ENCODE measurements at places on chromosomes 12 and 14.

GRCh38 chr12:82780517-82780916 lies 93.8 kb downstream of the TMTC2 start:
- no peak for DNase-seq

DNA sequence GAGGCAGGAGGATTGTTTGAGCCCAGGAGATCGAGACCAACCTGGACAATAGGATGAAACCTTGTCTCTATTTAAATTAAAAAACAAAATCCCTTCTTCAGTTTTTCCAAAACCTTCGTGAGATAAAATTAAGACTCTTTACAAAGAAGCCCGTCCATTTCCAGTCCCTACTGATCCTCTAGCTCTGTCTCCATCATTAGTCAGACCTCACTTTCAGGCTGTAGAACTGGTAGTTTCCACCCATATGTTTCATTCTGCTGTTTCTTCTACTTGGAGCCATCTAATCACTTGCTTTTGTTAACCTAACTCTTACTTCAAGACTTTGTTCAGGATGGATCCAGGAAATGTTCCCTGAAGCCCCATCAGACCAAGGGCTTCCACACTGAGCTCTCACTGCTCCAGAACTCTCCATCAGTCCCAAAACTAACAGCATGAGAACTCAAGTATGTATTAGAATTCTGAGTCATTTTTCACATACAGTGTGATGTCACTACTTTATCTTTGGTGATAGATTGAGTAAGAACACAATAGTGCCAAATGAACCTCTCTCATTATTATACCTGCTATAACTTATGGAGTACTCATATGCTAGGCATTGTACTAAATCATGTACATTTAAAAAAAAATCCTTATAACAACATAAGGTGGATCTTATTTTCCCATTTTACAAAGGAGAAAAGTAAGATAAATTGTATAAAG lies 90.8 kb downstream of the PRICKLE1 start:
- no peak for DNase-seq

- no peak for DNase-seq
These were observed 2.3 kb downstream of the HMGA2 start for GRCh38 chr12:65826353-65827171.

DNA sequence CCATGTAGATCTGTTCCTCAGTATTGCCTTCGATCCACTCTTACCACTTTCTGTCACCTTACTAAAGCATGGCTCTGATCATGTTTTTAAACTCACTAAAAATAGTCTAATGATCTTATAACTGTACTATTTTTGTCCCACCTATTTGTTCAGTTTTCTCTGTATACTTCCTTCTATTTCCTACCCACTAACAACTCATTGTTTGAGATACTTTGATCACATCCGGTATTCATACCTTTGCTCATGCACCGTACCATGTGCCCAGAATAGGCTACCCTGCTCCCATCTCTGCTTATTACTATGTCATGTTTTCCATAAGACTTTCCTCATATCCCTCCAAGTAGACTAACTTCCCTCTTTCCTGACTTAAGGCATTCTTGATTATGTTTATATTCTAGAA lies 128.6 kb downstream of the MED13L start:
- no peak for DNase-seq

- no peak for DNase-seq
These were observed 41.5 kb upstream of the DAAM1 start for GRCh38 chr14:59147007-59147406.

GRCh38 chr12:119486599-119487154 lies 106.9 kb upstream of the TMEM233 start:
- no peak for DNase-seq

- DNase-seq = no peak
These were observed 44.7 kb downstream of the CCDC88C start for GRCh38 chr14:91372671-91373495.

DNA sequence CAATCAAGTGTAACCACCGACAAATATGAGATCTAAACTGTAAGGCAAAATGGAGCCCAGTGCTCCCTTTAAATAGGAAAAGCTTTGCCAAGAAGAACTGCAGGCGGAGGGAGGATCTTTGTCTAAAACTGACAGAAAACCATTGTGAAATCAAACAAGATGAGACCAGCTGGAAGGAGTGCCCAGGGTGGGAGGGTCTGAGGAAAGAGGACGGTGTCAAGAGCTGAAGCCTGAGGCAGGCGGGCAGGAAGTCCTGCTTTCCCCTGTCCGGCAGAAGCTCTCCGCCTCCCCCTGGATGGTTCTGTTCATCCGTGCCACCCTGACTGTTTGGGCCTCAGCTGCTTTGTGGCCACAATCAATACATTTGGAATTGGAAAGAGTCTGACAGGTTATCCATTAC lies 37.5 kb downstream of the CDC42BPB start:
- no peak for DNase-seq

GRCh38 chr14:105374389-105374788 lies 23.9 kb upstream of the TEX22 start:
- no peak for DNase-seq

- no peak for DNase-seq
These were observed 114.4 kb downstream of the LMNTD1 start for GRCh38 chr12:25438638-25439037.

GRCh38 chr14:100488057-100488456 lies 99.2 kb downstream of the BEGAIN start:
- no peak for DNase-seq

GRCh38 chr14:99141236-99141635 lies 130.8 kb downstream of the BCL11B start:
- DNase-seq = no peak

GRCh38 chr14:68806526-68807147 lies 13.8 kb upstream of the ZFP36L1 start:
- no peak for DNase-seq

DNA sequence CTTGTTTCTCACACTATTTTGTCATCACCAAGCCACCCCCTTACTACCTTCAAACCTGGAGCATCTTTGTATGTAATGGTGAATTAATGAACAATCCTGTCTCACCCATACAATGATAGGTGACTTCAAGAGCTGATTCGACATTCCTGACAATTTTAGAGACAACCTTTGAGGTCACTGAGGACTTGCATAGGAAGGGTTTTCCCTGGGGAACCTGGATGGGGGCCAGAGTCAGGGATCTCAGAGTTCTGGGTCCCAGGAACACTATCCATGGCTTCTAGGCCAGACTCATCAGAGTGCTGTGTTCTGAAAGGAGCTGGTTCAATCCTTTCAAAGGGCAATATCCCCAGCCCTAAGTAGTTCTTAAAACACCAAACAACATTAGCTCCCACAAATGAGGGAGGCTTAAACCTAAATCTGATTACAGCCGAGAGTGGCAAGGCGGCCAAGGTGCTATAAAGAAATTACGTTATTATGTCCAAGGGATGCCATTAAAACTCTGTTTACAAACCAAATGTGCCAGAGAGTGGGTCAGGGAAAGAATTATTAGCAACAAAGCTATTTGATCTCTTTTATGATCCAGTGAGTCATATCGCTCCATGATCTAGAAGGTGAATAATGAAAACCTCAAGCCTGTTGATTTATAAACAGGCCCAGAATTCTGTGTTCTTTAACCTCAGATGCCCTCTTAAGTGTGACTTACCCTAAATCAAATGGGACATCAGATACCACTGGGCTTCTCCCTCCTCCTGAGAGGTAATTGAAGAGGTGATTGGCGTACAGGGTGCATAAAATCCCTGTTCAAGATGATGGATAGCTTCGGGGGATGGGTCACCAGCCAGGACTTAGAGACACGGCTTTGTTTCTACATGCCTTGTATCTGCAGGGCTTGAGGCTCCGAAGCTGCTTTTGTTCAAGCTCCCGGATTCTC lies 230.2 kb upstream of the TBX3 start:
- no peak for DNase-seq

DNA sequence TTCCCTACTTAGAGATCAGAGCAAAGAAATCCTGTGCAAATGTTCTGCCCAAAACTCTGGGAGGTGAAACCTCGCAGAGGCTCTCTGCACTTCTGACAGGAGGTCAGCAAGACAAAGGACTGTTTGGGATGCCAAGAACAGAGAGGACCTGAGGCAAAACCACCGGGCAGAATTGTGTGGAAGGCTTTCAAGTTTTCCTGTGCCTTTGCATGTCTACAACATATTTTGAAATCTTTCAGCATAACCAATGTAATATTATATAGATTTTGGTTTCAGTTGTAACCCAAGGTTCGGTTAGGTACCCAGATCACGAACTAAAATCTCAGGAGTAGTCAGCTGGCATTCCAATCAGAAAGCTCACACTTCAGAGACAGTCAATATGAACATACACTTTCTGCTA lies 99.4 kb upstream of the PLEKHA5 start:
- DNase-seq = no peak

DNA sequence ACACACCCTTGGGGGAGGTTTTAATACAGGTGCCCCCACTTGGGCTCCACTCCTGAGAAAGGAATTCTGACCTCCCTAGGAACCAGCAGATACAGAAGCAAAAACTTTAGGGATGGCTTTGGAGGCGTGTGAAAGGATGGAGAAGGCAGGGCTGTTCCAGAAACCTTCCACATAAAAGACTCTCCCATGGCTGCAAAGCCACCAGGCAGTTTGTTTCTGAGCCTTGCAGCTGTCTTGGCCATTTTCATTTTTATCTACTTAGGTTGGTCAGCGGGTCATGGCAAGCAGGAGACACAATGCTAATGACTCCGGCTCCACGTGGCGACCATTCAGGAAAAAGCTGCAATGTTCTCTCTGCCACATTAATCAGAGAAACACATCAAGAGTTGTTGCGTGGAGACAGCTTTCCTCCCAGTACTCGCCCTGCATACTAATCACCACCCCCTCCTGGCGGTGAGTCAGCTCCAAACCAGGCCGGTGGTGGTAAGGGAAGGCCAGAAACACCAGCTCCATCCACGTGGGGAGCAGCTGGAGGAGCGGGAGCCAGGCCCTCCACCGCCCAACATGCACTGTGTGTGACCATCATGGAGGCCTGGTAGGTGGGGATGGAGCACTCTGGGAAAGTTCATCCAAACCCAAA lies 30.9 kb upstream of the IRF2BPL start:
- DNase-seq = no peak

DNA sequence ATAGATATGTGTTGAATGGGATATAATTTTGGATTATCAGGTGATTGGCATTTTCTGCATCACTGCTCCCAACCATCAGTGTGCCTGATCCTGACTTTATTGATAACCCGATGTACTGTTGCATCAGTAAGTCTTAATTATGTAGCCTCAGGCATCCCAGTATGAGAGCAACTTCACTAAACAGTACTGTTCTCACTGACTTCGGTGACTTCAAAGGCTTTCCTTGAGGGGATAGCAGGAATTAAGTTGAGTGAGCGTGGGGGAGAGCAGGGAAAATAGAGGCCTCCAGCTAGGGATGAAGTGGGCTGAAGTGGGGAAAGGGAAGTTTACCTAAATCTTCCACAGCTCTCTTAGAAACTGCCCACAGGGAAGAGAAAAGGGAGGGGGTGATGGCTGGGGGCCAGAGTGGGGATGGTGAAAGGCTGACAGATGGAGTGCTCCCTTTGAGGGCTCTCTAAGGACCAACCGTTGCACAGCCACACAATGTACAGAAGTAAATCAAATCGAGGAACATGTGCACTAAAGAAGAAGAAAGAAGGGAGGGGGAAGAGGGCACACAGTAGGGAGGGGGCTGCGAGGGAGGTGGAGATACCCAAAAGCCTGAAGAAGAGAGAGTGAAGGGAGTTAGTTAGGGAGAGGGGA lies 10.7 kb upstream of the NEUROD4 start:
- no peak for DNase-seq

DNA sequence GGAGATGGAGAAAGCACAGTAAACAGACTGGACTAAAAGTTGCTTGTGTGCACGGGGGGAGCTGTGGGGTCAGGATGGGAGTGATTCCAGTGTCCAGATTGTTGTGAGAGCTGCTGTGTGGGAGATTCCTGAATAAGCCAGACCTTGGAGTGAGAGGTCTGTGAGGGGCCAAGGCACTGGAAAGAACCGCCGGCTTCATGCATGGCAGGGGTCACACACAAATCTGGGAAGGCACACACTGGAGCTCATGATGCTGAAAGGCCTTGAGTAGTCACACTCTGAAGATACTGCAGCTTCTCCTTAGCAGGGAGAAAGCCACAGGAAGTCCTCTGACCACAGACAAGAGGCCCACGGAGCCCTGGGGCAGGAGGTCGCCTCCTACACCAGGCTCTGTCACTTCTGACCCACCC lies 23.1 kb downstream of the ADCY6 start:
- no peak for DNase-seq

- no peak for DNase-seq
These were observed 4.1 kb upstream of the LMO3 start for GRCh38 chr12:16610001-16610585.

DNA sequence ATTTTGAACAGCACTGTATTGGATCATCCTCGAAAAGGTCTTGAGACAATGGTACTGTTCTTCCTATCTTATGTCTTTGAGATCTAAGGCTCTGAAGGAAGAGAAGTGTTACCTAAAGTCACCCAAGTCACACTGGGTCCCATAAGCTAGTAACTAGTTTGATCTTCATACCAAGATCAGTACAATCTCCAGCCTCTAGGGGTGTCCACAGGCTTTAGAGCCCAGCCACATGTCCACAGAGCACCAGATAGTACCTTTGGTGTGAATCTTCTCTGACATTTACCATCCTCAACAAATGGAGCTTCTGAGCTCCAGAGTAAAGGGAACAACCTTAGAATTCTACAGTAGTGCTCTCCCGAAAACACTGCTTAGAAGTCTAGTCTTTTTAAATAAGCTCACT lies 78.7 kb downstream of the KSR2 start:
- DNase-seq = no peak

DNA sequence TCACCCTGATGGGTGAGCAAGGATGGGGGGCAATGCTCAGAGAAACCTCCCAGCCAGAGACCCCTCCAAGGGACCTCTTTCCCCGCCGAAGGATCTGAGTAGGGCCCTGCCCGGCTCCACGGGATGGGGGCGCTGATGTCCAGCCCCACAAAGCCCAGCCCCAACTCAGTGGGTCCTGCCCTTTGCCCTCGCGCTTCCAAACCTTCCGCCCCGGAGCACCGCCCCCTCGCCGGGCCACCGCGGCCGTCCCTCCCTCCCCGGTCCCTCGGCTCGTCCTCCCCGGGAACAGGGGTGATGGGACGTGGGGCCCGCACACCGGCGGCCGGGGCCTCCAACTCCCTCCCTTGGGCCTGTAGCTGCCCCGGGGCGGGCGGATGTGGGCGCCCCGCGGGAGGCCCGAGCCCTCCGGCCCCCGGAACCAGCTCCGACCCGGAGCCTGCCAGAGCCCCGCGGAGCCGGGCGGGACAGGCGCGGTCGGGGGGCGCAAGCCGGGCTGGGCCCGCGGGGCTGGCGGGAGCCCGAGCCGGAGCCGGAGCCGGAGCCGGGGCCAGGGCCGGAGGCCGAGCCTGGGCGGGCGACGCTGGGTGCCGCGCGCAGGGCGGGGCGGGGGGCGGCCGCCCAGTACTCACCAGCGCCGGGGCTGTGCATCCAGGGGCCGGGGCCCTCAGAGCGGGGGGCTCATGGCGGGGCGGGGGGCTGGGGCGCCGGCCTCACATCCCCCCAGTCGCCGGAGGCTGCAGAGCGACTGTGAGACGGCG lies 386 bp downstream of the HDAC7 start:
- no peak for DNase-seq

GRCh38 chr14:79630288-79630960 lies 580.9 kb downstream of the DIO2 start:
- no peak for DNase-seq

- no peak for DNase-seq
These were observed 24.4 kb downstream of the RCOR1 start for GRCh38 chr14:102616799-102617198.

All from activated CD8-positive, alpha-beta memory T cell treated with anti-CD3 and anti-CD28 coated beads for 1 hour (primary cell).